Bone marrow (tissue), 2 donors: ENCODE measurements at places on chromosomes 1 and 21.
A peak's percentile ranks its signal among the peaks of the same experiment; 100 is the strongest.

- no peak for DNase-seq
These were observed 57.8 kb downstream of the FOXO6 start for GRCh38 chr1:41418857-41419583.

GRCh38 chr1:207261971-207262370 lies 59.5 kb upstream of the CD55 start:
- no peak for DNase-seq

DNA sequence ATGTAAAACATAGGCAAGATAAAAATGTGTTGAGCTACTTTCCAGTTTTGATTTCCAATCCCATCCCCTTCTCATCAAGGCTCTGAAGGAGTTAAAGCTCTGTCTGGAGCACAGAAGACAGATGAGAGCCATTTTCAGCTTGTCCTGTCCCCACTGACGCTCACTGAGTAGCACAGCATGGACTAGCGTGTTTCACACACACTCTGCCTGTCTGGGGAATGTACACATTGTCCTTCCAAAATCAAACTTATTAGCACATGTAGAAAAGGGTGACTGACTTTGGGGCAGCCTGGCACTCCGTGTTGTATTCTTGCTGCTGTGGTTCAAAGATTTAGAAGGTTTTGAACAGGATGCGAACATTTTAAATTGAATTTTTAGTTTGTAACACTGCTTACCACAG lies 139.2 kb downstream of the NEK7 start:
- no peak for DNase-seq

DNA sequence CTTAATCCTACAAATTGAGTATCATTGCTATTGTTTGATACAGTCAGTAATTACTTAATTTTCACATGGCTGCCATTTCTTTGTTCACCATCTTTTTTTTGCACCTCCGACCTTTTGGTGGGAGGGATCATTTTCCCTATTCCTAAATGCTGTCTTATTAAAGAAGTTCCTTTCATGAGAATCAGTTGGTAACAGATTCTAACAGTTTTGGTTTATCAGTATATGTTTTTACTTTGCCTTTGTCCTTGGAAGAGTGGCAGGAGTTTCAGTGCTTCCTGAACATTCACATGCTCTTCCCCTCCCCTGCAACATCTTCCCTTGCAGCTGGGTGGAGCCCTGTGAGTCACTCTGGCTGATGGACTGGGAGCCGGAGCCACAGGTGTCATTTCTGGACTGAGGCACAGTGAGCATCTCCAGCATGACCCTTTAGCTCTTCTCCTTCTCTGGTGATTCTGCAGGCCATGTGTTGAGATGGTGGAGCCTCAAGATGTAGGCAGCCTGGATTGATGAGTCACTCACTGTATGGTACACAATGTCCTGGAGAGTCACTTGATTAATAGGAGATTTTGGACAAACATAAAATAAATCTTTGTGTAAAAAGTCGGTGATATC lies 217.7 kb downstream of the URB2 start:
- DNase-seq = no peak

GRCh38 chr1:22342734-22343191 lies 108.9 kb upstream of the ZBTB40 start:
- DNase-seq = no peak

GRCh38 chr1:162605225-162605927 lies 26.9 kb upstream of the DDR2 start:
- no peak for DNase-seq

DNA sequence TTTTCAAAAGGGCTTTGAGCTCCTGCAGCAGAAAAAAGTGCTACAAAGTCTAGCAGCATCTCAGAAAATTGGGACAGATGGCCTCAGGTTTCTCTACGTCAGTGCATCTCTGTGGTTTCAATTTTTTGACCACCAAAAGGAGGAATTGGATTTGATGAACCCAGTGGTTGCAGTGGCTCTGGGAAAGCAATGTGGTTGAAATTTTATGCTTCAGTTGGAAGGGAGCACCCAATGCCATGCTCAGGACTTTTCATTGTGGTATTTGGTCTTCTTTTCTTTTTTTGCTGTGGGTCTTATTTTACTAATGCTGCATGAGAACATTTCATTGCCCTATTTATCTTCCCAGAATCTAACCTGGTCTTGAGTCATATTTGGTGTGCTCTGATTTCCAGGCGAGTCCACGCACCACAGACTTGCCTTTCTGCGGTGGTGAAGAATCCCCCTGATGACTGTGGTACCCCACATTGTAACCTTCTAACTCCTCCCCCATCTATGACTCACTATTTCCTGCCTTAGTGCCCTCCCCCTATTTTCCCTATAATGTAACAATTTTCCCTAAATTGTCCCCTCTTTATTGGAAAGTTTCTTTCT lies 56.7 kb downstream of the S1PR1 start:
- no peak for DNase-seq

GRCh38 chr1:42380586-42381279 lies at the start of gene RIMKLA:
RIMKLA (plus strand) TSS chr1:42380792; CDS start chr1:42380935, 143 bp downstream.
- peak; percentile 17 for DNase-seq

DNA sequence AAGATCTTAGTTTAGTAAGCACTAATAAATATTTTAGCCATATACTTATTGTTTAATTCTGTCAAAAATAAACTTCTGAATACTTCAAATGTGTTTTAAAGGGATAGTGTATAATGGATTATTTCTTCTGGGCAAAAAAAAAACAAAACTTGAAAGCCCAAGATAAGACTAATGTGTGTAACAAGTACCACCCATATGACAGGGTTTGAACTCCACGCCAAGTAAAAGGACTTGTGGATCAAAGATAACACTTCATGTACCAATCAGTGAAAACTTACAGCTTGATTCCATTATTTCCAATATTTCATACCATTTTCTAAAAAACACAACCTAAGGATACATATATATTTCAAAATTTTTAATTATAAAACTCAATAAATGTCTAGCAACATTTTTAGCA lies 59.5 kb downstream of the DENND1B start:
- DNase-seq = no peak
